Kidney tubule cell (primary cell): ENCODE measurements at places on chromosomes 5 and 9.

GRCh38 chr5:123107343-123108244, 18.6 kb downstream of the PRDM6 start:
- no peak for DNase-seq

DNA sequence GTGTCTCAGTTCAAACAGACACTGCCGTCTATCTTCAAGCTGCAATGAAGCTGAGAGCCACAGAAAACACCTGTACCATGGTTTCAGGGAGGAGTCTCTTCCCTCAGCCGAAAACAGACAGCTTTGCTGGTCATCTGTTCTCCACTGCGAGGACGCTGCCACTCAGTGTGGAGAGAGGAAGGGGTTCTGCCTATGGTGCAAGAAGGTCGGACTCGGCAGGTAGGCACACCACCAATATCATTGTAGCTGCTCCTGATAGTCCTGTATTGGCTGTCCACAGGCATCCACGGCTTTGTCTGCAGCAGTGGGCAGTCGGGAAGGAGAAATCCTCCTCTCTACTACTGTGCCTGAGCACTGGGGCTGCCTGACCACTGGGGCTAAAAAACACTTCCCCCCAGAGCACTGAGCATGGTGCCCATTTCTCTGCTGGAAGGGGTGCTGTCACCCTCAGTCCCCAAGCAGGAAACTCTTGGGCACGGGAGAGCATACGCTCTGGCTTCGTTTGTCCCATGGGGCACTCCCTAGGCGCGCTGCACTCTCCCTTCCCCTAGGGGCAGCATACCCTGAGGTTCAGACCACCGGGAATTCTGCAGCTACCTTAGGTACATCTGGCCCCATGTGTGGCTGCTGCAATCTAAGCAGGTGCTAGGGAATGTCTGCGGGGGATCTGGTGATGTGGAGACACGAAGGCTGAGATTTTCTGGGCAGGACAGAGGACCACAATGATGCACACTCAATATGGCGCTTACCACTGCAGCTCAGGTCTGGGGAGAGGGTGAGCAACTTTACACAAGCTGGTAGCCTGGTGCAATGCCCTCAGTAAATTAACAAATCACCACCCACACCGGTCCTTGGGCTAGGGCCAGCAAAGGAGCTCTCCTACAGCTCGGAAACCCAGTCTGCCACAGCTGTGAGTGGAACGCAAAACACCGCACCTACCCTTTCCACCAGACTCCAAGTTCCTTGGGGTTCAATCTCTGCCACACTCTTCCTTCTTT, 880.9 kb upstream of the SEMA6A start:
- peak; percentile 31 for DNase-seq

DNA sequence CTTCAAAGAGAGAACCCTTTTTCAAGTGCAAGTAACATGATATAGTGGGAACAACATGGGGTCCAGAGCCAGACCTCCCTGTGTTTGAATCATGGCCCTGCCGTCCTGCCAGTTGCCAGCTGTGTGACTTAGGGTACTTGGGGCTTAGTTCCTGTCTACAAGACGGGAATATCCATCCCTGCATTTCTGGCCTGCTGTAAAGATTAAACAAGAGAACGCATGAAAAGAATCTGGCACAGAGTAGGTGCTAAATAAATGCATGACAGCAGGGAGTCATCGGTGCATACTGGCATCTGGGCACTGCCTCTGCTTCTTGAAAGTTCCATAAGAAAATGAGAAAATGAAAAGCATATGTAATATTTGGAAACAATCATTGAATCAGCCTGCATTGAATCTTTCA, 77.8 kb upstream of the PRRC1 start:
- DNase-seq = no peak

- DNase-seq = no peak
Observed at GRCh38 chr9:137744632-137745183, 125.9 kb downstream of the EHMT1 start.

- no peak for DNase-seq
Observed at GRCh38 chr5:106088462-106088861, 1582.3 kb downstream of the EFNA5 start.

DNA sequence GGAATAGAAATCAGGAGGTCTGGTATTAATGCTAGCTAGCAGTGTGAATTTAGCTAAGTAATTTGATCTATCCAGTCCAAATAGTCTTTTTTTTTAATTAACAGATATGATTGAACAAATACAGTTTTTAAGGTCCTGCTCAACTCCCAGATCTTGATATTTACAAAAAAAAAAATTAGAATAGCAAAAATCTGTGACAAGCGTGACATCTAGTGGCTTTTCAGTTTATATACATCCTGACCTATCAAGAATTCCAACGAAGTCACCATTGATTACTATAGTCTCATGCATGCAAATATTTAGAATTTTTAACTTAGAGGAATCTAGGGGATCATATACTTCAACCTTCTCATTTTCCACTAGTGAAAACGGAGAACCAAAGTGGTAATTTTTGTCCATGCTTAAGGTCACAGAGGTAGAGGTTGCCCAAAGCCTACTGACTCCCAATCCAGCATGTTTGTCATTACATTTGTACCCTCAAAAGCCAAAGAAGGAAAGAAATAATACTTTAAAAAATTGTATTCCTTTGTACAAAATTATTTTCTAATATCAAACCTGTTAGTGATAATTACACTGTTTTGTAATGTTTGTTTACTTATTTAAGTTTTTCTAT, 17.6 kb upstream of the TARS1 start:
- DNase-seq = peak; percentile 40

- no peak for DNase-seq
Observed at GRCh38 chr5:54176066-54176830, 134.1 kb downstream of the ARL15 start.

GRCh38 chr5:27474395-27474794, 436.0 kb upstream of the CDH9 start:
- no peak for DNase-seq

- peak; percentile 55 for DNase-seq
Observed at GRCh38 chr5:160231783-160232342, 2.6 kb downstream of the FABP6 start.

DNA sequence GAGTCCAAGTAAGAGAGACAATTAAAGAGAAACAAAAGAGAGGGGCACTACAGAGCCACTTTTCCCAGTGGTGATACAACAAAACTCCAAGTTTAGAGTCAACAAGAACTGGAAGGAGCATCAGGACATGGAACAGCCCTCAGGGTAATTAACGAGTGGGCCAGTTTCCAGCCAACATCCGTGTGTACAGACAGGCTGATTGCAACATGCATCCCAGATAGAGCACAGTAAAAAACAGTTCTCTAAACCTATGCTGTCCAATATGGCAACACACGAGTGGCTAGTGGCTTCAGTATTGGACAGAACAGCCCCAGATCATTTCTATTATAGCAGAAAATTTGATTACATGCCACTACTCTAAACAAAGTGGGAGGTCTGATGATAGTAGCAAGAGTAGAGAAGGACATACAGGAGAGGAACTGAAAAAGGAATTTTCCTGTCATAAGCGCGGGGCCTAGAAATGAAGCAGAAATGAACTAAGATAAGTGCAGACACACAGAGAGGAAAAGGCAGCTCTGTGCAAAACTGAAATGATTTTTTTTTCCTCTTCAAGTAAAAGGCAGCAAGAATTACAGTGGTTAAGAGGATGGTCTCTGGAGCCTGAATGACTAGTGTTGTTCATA, 175.6 kb upstream of the CCNG1 start:
- DNase-seq = no peak

DNA sequence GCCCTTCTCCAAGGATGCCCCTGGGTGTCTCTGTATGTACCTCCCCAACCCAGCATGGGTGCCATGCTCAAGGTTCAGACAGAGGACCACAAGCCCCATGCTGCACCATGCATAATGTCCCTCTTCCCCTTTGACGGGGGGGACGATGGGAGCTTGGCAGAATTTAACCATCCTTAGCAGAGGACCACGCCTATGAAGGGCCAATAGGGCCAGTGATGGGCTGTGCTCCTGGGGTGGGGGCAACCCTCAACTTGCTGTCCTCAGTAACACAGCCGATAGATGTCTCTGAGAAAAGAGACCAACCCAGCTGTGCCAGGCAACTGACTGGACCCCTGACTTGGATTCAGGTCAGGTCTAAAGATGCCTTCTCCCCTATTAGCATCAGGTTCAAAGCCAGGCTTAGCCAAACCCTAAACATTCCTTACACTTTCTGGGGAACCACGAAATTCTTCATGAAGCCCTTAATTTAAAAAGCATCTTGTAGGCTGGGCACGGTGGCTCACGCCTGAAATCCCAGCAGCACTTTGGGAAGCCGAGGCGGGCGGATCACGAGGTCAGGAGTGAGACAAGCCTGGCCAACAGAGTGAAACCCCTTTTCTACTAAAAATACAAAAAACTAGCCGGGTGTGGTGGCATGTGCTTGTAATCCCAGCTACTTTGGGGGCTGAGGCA, 20.7 kb upstream of the JADE2 start:
- DNase-seq = no peak

- DNase-seq = no peak
Observed at GRCh38 chr5:75677607-75678006, 39.6 kb downstream of the POC5 start.

- peak; percentile 20 for DNase-seq
Observed at GRCh38 chr5:170986598-170986997, 124.8 kb downstream of the RANBP17 start.

DNA sequence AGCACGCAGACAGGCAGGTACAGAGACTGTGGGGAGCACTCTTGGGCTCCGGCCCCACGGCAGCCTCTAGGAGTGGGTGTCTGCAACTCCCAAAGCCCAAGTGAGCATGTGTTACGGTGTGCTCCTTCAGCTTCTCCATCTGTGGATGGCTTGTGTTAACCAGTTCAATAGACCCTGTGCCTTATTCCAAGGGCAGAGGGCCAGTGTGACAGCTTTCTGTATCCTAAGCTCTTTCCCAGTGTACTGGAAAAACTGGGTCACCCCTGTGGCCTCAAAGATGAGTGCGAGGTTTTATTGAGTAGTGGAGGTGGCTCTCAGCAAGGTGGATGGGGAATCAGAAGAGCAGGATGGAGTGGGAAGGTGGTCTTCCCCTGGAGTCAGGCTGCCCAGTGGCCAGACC, 78.3 kb downstream of the ADAMTS16 start:
- no peak for DNase-seq

DNA sequence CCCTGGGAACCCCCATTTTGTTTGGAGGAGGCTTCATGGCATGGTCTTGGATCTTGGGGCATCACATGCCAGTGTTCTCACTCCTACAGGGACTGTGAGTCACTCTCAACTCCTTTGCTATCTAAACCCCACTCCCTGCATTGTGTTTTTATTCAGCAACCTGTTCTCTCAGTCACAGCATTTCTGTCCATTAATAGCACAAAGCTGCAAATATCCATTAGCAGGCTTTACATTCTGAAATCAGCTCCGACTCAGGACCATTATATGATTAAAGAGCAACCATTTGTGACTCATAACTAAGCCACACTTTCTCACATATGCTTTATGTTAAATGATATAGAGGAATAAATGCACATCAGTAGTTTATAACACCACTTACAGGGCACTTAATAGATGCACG, 462.1 kb upstream of the BRINP1 start:
- DNase-seq = no peak

DNA sequence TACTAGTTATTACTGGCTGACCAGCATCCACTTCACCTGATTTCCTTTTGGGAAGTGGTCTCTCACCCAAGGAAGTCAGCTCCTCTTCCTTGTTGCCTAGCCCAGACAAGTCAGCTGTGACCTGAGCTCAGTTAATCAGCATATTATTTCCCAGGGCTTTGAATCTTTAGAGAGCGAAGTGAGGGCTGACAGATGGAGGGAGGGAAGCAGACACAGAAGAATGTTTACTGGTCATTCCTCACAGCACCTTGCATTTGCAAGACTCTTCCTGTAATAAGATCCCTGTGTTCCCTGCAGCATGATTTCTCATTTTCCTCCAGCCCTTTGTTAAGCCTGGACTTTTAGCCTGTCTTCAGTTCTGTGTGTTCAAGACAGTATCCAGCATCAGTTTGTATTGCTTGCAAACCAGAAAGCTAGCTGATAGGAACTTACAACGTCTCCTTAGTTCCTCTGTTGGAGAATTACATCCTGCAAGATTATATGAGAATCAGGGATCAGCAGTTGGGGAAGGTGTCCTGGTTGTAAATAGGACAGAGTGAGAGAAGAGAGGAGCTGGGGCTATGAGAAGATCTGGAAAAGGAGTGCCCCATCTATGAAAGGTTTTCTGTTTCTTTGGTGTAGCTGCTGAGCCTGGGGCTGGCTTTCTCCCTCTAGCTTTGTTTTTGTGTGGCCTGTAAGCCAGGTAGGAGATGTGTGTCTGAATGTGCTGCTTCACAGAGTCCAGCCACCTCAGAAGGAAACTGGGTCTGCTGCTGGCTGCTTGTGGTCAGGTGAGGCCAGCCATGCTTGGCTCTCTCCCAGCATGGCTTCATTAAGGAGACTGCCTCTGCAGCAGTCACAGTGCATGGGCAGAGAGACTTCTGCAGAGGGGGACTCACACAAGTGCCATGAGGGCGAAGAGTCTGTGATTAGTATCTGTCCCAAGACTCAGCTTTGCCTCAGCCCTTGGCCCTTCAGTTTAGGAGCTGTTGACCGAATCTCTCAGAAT, 50.3 kb downstream of the MAN2A1 start:
- DNase-seq = peak; percentile 87

DNA sequence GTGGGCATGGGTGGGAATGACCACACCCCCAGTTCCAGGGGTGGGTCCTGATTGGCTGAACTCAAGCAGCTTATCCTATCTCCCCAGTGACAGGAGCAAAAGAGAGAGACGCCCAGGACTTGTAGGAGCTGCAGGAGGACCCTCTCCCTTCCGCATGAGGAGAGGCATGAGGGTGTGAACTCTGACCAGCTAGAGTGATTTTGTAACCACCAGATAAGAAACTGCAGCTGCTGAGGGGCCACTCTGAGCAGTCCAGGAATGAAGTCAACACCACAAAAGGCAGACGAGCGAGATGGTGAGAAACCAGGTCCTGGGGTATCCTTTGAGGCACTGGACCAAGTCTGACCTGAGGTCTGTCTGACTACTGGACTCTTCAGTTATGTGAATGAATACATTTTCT, 521.9 kb downstream of the BNC2 start:
- DNase-seq = no peak

DNA sequence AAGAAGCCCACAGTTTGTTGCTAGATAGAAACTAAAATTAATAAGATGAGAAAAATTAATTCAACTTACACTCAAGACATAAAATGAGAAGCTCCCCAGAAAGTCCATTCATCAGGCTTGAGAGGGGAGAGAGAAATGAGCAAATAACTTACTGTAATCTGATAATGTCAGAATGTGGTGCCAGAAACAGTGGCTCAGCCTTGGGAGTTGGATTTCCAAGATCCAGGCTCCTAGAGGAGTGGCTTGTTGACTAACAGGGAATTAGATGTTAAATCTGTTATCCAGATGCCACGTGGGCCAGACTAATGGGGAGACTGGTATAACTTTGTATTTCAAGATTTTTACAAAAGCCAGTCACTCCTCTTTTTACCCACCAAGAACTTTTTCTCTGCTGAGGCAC, 458.2 kb downstream of the GADD45G start:
- DNase-seq = no peak

- DNase-seq = no peak
Observed at GRCh38 chr9:114810614-114811013, 4.8 kb upstream of the TNFSF15 start.
